ENCODE measurements at places on chromosomes 4 and X.

DNA sequence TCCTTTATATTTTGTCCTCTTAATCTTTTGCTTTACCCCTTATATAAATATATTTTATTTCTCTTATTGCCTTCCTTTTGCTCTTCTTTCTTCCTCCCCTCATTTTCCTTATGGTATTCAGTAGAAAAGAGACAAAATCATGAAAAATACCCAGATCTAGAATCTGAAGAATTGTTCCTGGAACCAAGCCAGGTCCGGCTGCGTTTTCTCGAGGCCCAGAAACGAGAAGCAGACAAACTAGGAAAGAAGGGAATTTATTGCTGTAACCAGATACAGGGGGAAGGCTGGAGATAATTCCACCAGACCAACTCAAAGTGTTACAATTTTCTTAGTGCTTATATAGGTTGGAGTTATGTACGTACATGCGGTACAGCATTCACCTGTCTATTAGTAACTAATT is 328.7 kb downstream of the GABRG1 start:
- DNase-seq, result no peak

DNA sequence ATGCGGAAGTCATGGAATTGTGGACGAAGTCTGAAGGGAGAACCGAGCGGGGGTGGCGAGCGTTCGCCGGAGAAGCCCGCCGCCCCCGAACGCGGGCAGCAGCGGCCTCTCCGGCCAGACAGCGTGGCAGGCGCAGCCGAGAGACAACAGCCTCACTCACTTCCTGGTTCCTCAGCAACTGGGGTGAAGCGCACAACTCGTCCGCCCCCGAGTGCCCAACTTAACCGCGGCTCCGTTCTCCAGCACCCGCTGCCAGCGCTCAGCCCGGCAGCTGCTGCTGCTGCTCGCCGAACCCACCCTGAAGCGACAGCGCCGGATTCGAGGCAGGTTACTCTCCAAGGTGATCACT is 68.0 kb downstream of the NOCT start:
- DNase-seq, result no peak

- DNase-seq, result no peak
Observed at GRCh38 chr4:54909961-54910360, 215.4 kb downstream of the KDR start.

- no peak for DNase-seq
Observed at GRCh38 chrX:44874420-44875184, 1.6 kb downstream of the KDM6A start.

DNA sequence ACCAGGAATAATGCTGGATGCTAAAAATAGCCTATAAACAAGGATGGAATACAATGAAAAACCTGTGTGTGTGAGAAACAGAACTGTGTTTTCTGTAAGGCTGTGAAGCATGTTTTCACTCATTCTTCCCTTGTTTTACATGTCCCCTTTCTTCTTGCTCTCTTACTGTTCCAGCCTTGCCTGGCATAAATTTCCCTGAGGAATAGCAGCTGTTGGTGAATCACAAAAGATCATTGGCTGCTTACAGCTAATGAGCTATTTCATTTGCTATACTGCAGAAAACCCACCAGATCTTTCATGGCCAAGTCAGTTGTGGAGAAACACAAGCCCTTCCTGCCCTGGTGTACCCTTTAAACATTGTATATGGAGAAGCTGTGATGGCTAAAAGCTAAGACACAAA is 91.1 kb downstream of the LDB2 start:
- no peak for DNase-seq

- DNase-seq, result no peak
Observed at GRCh38 chr4:3707423-3708102, 58.6 kb upstream of the ADRA2C start.

DNA sequence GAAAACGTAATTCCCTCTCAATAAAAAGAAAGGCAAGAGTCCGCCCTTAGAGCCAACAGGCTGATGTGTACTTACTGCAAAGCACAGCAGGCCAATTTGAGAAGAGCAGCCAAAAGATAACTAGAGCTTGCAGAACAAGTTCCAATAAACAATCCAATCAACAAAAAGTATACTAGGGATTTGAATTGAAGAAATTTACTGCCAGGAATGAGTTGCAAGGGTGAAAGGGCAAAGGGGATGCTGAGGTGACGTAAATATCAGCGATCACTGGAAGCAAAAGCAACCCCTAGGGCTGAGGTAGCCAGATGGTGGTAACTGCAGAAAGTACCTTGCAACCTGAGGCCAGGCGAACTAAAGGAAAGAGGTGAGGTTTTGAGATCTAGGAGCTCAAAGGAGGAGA is 152.1 kb upstream of the TENM3 start:
- DNase-seq, result no peak

DNA sequence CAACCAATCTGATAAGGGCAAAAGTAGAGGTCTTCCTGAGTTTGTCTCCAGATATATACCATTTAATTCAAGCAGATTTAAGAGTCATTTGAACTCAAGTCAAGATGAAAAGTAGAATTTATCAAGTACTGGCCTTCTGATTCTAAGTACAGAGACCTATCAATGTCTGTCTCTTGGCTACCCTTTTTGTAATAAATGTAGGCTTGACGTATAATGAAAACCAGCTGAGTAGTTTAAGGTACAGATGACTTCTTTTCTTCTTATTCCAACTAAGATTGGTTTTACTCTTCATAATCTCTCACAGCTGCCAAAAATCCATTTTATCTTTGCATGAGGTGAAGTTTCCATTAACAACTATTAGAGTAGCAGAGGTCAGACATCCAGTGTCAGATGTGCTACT is 867.6 kb downstream of the FAT4 start:
- DNase-seq, result no peak

DNA sequence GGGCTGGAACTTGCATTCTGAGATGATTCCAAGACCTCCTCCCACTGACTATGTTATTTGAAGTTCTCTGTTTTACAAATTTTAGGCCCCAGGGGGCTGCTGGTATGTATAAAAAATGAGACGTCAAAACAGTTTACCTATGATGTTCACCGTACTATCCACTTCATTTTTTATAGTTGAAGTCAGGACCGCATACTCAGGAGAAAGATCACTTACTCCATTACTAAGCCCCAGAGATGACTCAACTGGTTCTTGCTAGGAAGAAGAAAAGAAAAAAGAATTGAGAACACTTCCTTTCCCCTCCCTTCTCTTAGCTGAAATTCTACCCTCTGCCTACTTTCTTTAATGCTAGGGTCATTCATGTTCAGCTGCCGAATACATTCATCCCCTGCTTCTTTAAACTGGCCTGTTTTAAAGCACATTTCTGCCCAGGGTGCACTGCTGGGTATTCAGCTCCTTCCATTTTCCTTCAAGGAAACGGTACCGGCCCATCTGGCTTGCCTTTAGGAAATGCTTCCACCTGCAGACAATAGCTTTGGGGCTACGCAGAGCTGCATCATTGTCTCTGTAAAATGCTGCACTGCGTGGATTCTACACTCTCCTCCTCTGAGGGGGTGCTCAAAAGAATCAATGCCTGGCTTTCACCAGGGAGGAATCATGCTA is 66.2 kb downstream of the IRF2 start:
- DNase-seq, result no peak

DNA sequence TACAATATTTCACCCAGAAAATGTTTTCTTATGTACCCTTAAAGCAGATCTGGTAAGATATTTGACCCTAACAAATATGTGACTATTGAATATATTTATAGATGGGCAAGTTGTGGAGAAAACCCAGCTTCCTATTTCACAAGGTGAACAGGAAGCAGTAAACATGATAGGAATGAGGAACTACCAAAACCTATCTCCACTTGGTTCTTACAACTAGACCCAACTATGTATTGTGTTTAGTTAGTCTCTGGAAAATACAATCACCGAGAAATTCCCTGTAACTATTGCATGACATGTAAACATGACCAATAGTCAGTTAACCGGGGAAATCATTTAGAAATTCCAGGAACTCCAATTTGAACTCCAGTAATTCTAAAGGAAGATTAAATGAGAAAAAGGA is 8.4 kb upstream of the RXFP1 start:
- no peak for DNase-seq

- DNase-seq, result no peak
Observed at GRCh38 chr4:175435381-175435783, 376.7 kb downstream of the GPM6A start.

DNA sequence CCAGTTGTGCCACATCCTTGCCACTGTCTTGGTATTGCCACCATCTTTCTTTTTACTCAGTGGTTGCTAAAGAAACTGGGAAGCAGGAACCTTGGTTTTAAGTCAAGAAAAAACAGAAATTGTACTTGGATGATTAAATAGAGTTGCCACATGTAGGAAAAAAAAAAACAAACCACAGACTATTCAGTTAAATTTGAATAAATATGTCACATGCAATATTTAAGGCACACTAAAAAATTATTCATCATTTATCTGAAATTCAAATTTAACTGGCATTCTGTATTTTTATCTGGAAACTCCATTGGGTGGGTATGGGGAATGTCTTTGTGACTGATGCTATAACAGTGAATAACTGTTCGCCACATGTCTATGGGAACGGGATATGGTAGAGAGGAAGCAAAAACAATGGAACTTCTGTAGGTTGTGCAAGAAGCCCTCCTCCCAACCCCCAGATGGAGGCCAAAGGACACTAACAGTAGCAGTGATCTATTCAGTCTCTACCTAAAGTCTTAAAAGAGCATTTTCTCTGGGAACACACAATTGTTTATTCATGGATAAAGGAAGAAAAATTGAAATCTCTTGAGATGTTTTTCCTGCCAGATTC is 57.0 kb upstream of the PLAC8 start:
- DNase-seq, result no peak

- no peak for DNase-seq
Observed at GRCh38 chr4:39054497-39054896, 7.5 kb upstream of the KLHL5 start.

GRCh38 chr4:95167805-95168204 is 381.0 kb downstream of the UNC5C start:
- no peak for DNase-seq

- no peak for DNase-seq
Observed at GRCh38 chr4:8177552-8177951, 18.9 kb upstream of the ABLIM2 start.
